ENCODE measurements at places on chromosomes 7 and 10.
A peak's percentile ranks its signal among the peaks of the same experiment; 100 is the strongest.

DNA sequence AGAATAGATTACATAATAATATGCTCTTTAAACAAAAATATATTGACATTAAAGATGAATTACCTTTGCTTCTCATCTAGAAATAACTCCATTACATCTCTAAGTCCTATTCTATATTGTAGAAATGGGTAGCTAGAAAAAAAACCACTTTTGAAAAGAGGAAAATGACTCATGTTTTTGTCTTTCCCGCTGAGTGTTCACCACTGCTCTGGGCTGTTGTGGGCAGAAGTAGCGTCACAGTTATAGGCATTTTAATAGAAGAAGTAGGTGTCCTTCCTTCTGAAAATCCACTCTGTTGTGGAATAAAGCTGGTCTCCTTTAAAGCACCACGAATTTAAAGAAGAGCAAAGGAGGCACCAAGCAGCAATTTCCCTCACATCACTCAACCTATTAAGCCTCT, 117.6 kb upstream of the NFE2L3 start:
- DNase-seq, result peak; percentile 1

DNA sequence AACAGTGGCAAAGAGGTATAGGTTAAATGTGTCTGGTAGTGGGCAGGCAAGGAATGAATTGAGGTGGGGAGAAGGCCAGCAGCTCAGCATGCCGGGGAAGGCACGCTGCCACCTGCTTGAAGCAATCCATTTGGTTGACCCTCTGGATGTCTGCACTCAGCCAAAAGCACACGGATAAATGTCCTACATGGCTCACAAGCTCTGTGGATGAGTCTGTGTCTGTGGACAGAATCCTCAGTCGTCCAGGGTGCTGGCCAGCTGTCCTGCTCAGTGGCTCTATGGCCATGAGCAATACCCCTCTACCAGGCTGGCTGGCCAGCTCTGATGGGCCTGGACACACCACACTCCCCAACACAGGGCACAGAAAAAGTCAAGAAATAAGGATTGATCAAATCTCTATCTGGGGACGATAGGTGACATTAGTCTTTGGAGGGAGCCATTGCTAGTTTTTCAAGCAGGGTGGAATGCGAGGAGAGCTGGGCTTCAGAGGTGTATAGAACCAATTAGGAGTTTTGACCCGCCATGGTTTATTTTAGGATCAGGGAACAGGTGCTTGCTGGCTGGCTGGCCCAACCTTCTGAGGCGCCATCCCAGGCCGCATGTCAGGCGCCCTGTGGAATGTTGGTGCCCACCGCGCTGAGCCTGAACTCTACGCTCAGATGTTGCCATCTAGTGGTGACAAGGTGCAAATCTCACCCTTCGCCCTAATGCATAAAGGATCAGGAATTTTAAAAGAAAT, 493.4 kb downstream of the TNS3 start:
- no peak for DNase-seq

GRCh38 chr10:49080965-49081364, 34.4 kb downstream of the VSTM4 start:
- DNase-seq, result no peak

- no peak for DNase-seq
Observed at GRCh38 chr10:31549896-31550295, 230.9 kb downstream of the ZEB1 start.

- DNase-seq, result no peak
Observed at GRCh38 chr7:159103382-159104187, 41.1 kb downstream of the VIPR2 start.

GRCh38 chr10:9262770-9263169, 1208.3 kb downstream of the GATA3 start:
- DNase-seq, result no peak

GRCh38 chr7:155959894-155960293, 147.6 kb upstream of the SHH start:
- no peak for DNase-seq

GRCh38 chr10:71223347-71224058, 11.1 kb downstream of the UNC5B start:
- no peak for DNase-seq

DNA sequence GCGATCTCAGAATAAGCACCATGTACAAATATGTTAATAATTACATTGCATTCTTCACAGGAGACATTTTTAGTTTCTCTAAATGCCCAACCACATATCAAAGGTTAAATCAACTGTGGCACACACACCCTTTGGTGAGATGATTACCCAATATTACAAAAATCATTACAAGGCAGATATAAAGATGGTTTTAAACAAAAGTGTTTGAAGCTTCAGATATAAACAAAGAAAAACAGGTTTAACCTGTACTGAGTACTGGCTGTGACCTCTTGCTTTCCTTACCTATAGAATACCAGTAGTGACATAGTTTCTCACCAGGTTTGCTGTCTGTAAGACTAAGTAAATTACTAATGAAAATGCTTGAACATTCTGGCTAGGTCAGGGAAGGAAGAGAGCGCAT, 360.0 kb upstream of the IGFBP3 start:
- DNase-seq, result no peak

DNA sequence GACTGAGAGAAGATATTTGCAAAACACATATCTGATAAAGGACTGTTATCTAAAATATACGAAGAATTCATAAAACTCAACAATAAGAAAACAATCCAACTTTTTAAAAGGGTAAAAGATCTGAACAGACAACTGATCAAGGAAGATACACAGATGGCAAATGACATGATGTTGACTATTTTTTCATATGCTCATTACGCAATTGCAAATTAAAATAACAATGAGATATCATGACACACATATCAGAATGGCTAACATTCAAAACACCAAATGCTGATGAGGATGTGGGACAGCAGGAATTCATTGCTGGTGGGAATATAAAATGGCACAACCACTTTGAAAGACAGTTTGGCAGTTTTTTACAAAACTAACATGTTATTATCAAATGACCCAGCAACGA, 8.9 kb downstream of the DENND11 start:
- DNase-seq, result no peak

GRCh38 chr7:129136887-129137642, 7.4 kb upstream of the TSPAN33 start:
- no peak for DNase-seq

- no peak for DNase-seq
Observed at GRCh38 chr7:30707391-30708357, 25.4 kb upstream of the CRHR2 start.

DNA sequence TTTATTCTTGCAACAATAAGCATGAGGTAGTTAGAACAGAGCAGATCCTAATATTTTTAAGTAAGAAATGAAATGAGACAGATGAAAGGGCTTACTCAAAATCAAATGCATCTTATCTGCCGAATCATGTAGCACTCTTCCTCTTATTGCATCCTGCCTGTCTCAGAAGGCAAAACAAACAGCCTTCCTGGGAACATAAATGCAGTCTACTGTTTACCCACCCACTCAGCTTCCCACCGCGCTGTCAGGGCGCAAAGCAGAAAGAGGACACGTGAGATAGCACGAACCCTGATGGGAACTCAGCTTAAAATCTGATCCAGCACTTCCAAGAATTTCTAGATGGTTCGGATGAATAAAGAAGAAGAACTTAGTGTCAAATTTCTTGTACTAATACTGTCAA, 114.4 kb upstream of the CDK1 start:
- no peak for DNase-seq

GRCh38 chr7:101506531-101506930, 122.6 kb downstream of the MYL10 start:
- DNase-seq, result no peak

- no peak for DNase-seq
Observed at GRCh38 chr10:128009372-128010126, 102.6 kb downstream of the PTPRE start.

DNA sequence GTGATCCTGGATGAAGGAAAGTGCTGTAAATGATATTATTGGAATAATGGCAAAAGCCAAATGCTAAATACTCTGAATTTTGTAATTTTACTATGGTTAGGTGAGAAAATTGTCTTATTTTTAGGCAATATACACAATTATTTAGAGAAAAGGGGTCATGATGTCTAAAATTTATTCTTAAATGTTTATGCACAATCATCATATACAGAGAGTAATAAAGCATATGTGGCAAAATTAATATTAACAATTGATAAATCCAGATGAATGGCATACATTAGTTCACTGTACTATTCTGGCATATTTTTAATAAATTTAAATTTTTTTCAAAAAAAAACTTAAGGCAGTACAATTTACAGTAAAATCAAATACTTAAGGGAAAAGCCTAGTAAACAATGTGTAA, 7.4 kb downstream of the IPMK start:
- DNase-seq, result no peak

DNA sequence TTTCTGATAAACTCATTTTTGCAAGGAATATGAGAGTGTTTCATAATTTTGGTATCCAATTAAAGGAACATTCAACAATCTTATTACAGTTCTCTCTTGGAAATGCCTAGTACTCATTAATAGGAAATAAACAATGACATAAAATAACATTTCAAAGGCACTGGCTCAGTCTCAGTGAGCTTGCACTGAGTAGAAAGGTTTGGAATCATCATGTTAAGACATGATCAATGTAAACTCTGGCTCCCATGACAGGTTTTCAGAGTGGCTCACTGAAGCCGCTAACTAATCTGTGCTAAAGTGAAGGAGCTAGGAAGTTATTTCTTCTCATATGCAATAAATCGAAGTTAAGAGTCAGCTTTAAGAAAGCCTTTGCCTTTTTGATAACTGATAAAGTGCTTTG, 203.3 kb upstream of the HGF start:
- DNase-seq, result no peak

DNA sequence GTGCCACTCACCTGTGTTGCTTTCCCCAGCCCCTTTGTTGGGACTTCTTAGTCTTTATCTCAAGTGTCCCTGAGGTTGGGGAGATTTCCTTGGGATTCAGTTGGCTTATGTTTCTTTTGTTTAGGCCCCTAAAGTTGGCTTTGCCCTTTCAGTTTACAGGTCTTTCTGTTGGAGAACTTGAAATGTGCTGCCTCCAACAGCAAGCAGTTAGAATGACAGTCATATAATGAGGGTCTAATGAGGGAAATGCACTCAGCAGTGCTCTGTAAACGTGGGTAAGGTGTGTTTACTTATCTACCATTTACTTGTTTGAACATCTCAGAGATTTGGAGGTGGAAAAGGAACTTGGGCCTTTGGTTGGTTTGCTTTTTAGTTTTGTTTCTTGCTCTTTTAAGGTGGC, 191.4 kb upstream of the STK17A start:
- DNase-seq, result no peak

DNA sequence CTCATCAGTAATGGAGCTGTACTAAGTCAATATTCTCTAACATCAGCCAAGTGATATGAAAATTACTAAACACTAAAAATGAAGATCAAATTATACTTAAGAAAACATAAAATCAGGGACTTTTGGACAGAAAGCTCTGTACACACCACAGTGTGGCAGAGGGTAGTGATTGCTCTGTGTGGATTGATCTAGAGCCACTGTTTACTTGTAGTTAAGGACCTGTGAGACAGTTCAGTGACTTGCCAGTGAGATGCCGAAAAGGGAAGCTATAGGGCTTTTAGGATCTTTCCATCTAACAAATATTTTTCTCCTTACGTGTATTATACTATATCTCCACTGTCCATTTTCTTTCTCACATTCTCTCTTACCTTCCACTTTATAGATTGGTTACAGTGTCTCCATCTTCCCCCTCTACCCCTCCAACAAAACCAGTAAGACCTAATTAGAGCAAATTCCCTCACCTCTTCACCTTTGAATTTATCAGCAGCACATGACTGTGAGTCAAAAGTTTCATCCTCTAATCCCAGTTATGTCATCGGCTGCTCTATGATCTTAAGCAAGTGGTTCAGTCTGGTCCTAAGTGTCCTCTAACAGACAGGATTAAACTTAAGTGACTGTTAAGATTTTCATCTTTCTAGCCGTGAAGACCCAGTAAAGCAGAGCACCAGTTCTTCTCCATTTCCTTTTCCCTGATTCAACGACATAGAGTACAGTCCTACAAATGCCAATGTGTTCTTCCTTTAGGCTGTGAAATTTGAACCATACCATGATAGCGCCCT, 6.9 kb downstream of the PIK3CG start:
- DNase-seq, result no peak

DNA sequence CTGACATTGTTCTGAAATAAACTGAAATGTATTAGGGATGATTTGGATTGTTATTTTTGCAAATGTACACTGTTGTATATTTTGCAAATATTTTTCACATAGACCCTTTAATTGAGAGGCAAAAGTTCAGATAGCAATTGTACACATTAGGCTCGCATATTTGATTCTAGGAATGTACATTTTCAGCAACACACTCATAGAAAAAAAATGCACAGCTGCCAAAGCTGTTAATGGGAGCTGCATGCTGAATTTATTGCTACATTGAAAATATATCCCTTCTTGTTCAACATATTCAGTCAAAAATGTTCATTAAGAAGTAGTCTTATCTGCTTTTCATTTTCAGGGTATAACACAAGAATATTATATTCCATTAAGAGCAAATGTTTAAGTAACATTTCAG, 512.9 kb downstream of the ATRNL1 start:
- no peak for DNase-seq

DNA sequence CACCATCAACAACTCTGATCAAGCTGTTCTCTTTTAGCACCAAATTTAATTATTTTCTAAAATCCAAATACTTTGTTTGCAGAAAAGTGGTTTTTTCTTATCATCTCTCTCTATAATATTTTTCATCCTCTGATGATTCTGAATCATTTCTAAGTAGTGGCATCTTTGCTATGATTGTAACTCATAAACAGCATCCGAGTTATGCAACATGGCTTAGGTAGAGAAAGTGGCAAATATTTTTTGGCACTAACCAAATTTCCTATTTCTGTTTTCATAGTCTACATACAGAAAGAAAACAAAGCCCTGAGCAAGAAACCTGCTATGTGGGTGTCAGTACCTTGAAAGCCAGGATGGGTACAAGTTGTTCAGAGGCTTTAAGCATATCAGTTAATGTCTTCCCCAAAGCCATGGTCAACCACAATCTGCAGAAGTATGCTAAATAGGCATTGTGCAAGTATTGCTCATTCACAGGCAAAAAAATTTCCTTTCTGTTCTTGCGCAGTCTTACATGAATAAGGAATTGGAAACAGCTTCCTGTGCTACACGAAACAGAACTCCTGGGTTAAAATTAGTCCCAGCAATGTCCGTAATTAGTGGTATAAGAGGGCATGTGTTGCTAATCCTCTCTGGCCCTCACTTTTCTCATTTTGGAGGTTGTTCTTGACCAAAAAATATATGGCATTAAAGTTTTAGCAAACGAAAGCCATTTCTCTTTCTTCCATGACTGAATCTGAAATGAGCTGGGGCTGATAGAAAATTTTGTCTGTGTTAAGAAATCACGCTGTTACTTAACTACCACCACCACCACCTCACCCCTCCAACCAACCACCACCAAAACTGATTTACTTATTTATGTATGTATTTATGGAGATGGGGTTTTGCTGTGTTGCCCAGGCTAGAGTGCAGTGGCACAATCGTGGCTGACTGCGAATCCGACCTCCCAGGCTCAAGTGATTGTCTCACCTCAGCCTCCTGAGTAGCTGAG, 325.6 kb upstream of the MAGI2 start:
- no peak for DNase-seq

- no peak for DNase-seq
Observed at GRCh38 chr10:29897999-29898716, 161.2 kb downstream of the JCAD start.

DNA sequence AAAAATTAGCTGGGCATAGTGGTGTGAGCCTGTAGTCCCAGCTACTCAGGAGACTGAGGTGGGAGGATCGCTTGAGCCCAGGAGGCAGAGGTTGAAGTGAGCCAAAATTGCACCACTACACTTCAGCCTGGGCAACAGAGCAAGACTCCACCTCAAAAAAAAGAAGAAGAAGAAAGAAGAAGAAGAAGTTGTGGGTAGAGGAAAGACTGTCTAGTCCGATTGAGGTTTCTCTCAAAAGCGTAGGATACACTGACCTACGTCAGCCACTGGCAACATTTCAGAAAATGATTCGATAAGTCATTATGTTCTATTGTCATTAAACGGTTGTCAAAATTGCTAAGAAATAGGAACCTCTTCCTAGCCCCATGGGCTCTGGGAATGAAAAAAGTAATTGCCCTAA, 22.3 kb upstream of the RHBDD2 start:
- DNase-seq, result no peak
